ENCODE measurements at places on chromosomes 3 and 15.

DNA sequence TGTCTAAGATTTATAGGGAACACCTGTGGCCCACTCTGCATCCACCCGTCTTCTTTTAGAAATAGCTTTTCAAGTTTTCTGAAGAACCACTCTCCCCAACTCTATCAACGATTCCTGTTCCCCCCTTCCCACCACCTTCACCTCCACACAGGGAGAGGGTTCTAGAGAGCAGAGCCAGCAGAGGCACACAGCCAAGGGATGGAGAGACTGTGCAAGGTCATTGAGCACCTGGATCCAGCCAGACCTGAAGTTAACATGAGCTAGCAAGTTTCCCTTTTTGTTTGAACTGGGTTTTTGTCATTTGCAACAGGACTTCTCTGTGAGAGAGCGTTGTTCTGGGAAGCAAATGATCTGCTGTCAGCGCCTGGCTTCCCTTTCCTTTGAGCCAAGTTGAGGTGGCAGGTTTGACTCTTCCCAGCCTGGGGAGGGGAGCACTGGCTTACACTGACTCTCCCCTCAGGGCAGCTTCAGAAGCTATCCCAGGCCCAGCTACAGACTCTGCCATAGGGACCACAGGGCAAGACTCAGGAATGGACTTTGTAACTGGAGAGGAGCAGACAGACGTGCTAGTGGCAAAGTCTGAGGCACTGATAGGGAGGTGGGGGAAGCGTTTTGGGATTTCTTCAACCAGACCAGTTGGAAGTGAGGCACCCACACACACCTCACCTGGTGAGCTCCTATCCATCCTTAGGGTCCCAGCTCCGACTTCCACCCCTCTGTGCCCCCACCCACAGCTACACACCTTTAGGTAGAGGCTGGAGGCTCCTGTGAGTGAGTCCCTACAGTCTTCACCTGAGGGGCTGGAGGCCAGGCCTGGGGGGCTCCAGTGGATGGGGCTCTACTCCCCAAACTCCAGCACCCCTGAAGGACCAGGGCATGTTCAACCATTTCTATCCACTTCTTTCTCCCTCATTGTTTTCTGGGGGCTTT lies 19.4 kb upstream of the PLXNA1 start:
- DNase-seq, result no peak

DNA sequence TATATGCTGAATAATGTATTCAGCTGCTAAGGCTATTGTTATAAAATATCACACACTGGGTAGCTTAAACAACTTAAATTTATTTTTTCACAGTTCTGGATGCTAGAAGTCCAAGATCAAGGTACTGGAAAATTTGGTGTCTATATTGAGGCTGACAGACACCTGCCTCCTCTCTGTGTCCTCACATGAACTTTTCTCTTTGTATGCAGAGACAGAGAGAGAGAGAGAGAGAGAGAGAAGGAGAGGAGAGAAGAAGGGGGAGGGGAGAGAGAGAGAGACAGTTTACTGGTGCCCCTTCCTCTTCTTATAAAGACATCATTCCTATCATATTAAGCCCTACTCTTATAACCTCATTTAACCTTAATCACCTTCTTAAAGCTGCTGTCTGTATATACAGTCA lies 320.1 kb upstream of the THBS1 start:
- DNase-seq, result no peak

DNA sequence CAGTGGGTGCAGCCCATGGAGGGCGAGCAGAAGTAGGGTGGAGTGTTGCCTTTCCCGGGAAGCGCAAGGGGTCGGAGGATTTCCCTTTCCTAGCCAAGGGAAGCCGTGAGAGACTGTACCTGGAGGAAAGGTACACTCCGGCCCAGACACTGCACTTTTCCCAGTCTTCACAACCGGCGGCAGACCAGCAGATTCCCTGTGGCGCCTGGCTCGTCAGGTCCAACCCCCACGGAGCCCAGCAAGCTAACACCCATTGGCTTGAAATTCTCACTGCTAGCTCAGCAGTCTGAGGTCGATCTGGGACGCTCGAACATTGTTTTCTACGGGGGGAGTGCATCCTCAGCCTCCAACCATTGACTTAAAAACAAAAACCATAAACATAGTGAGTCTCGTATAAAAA lies 26.5 kb downstream of the CCNB2 start:
- no peak for DNase-seq

GRCh38 chr3:9503283-9503682 lies 50.3 kb downstream of the LHFPL4 start:
- DNase-seq, result no peak

DNA sequence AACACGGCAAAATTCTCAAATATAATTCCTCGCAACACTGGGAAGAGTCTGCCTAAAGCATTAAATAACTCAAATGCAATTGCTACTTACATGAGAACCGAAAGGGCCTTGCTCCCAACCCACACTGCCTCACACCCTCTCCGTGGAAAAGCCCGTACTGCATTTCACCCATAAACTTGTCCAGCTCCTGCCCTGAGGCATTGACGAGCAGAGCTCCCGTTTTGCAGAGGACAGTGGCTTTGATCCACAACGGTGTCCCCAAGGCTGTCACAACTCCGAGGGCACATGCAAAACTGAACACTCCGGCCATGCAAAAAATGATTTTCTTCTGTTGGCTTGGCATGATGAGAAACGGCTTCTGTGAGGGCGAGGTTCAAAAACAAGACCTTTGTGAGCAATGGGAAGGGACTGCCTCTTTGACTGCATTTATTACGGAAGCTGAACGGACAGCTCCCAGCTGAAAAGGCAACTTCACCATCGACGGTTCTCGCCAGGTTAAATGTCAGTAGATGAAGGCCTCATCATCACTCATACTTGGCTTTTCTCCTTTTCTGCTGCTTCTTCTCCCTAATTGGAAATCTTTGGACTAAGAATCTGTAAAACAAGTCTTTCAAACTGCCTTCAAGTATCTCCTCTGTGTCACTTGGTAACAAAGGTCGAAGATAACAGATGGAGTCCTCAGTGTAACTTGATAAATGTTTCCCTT lies at the start of gene CLRN1:
CLRN1 (minus strand) TSS at position 362 of the 706 bp plus-strand sequence; CDS start at position 343, 19 bp downstream.
- no peak for DNase-seq

- no peak for DNase-seq
These were observed 209.6 kb upstream of the MCTP2 start for GRCh38 chr15:94021621-94022320.

DNA sequence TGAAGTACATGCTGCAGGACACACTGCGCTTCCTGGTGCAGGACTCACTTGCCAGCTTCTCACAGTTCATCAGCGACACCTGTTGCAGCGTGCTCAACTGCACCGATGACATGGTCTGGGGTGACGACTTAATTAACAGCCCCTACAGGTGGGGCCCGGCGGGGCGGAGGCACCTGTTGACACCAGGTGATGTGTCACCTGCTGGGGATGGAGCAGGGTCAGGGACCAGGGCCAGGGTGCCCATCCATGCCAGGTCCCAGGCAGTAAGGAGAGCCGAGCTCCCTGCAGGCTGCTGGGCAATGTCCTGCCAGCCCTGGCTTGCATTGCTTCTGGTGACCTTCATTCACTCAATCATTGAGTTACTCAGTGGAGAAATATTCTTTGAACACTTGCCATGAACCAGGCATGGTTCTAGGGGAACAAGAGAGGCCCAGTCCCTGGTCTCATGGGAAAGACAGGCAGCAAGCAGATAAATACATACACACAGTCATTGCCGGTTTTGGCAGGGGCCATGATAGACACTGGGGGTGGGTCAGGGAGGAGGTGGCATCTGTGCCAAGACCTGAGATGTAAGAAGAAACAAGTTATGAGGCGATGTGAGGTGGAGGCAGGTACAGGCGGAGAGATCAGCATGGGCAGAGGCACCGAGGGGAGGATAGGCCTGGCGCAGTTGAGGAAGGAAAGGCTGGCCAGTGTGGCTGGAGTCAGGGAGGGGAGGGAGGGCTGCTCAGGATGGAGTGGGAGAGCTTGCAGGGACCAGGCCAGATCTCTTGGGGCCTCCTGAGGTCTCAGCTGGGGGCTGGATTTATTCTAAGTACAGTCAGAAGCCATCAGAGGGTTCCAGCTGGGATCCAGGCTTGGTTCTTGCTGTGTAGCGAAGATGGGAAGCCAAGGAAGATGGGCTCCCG lies 30.8 kb downstream of the DNAH1 start:
- DNase-seq, result no peak

DNA sequence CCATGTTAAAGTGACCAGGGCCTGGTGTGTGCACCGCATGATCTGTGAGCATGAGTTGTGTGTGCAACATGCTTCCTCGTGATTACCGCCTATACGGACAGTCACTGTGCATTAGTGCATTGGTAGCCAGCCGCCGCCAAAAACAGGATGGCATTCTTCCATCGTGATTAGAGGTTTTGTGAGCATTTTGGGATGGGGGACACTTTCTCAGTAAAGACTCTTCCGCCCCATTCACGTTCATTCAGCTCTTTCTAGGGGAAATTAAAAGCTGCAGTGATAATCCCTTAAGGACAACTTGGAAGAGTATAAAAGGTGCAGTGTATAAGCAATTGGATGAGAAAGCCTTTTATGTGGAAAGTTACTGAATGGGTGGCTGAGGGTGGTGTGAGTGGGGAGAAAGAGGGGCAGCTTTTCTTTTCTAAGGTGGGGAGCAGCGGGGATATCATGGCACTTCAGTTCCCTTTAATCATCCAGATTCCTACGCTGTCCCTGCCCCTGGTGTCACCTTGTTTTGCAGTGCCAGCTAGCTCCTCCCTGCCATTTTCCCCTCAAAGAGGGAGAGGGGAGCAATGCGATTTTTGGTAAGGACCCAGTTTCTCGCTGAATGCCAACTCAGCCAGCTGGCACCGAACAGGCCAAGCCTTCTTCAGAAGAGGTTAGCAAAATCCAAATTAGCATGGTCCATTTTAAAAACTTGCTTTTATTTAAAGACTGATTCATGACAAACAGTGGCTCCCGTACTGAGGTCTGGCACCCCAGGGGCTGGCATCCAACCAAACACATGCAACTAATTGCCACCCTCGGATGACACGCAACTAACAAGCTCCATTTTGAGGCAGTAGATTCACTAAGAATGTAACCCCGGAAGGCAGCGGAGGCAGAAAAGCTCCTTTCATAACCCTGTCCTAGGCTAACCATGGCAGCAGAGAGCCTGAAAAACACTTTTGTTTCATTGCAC lies 447.8 kb downstream of the FHIT start:
- DNase-seq, result peak; percentile 9

DNA sequence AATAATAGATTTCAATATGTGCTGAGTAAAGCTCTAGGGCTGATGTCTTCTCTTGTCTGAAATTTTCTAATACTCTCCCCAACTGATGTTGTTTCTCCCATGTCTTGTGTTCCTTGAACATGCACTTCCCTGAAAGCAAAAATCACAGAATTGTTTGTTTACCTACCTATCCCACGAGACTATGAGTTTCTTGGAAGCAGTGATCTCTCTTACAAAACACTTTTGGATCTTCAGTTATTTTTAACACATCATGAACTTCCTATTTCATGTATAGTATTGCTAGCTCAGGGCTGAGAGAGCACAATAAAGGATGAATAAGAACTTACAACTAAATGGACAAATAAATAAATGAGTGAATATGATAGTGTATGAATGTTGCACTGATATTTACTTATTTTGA lies 365.0 kb downstream of the ROBO2 start:
- DNase-seq, result no peak

- DNase-seq, result no peak
These were observed 100.4 kb upstream of the NDN start for GRCh38 chr15:23787346-23788105.

- no peak for DNase-seq
These were observed 86.8 kb downstream of the CCK start for GRCh38 chr3:42179110-42179725.

DNA sequence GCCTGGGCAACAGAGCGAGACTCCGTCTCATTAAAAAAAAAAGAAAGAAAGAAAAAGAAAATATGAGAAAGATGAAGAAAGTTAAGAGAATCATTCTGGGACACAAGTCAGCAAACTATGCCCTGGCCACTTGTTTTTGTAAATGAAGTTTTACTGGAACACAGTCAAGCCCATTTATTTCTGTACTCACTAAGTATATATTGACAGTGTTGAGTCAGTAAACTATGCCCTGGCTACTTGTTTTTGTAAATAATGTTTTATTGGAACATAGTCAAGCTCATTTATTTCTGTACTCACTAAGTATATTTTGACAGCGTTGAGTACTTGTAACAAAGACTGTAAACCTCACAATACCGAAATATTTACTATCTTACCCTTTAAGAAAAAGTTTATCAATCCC lies 42.2 kb upstream of the SIN3A start:
- DNase-seq, result no peak

- DNase-seq, result no peak
These were observed 37.9 kb upstream of the SLCO2A1 start for GRCh38 chr3:134067531-134068161.

DNA sequence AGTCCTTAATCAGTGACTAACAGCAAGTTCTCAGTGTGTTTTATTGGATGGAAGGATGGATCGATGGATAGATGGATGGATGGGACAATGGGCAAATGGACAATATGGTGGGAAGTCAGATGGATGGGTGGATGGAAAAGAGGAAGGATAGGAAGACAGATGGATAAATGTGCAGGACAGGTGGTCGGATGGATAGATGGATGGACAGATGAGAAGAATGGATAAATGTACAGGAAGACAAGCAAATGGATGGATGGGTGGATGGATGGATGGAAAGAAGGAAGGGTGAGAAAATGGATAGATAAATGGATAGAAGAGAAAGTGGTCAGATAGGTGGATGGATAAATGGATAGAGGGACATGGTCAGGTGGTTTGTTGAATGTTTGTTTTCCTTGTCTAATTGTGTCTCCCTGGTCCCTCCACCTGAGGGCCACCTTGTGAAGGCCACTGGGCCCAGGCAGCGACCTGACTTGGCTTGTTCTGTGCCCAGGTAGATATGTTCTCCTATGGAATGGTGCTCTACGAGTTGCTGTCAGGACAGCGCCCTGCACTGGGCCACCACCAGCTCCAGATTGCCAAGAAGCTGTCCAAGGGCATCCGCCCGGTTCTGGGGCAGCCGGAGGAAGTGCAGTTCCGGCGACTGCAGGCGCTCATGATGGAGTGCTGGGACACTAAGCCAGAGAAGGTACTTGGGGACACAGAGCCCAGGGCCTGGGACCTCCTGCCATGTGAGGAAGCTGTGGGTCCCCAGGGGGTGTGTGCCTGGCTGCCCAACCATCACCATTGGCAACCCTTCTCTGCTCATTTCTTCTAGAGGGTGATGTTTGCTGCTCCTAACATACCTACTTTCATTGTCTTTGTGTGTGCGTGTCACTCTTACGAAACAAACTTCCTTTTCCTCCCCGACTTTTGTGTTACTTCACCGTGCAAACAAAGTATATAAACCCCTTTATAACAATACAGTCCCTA lies 137.5 kb downstream of the LRRK1 start:
- no peak for DNase-seq

- DNase-seq, result peak; percentile 4
These were observed 681.3 kb downstream of the ROBO1 start for GRCh38 chr3:79086514-79086913.

GRCh38 chr3:109035082-109035481 lies 81.4 kb upstream of the GUCA1C start:
- no peak for DNase-seq

- DNase-seq, result no peak
These were observed 28.5 kb downstream of the SELENOT start for GRCh38 chr3:150631515-150632221.

DNA sequence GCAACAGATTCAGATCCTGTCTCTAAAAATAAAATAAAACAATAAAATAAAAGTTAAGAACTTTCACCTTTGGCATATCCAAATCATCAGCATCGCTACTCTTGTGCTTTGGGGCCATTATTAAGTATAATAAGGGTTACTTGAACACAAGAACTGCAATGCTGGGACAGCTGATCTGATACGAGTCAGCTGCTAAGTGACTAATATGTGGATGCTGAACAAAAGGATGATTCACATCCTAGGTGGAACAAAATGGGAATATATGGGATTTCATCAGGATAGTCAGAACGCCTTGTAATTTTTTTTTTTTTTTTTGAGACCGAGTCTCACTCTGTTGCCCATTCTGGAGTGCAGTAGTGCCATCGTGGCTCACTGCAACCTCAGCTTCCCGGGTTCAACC lies 29.7 kb downstream of the BUB1B start:
- DNase-seq, result no peak
